ENCODE measurements at places on chromosomes 6 and 20.
A peak's percentile ranks its signal among the peaks of the same experiment; 100 is the strongest.

DNA sequence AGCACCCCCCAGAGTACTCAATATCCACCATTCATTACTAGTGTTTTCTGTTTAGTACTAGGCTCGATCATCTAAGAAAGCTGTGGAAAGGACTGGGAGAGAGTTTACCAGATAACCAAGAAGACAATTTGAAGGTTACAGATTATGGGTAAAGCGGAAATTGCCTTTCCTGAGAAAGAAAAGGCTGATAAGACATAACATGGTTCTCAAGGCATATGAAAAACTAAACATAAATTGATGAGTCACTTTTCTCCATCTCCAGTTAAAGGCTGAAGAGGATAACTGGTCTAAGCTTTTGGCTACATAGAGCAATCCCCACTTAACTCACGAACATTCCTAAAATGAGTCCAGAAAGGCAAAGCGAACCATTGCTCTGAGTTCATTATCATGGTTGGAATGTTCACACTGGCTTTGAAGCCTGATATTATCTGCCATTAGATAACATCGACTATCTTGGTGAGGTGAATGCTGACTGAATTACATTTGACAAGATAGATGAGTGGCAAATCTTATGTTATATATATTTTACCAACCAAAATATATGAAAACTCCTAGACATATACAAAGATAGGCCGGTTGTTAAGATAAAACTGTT is 65.8 kb downstream of the BTBD9 start:
- no peaks in the 10 kb centered on the region for H3K27me3 ChIP-seq
- no peak for DNase-seq

DNA sequence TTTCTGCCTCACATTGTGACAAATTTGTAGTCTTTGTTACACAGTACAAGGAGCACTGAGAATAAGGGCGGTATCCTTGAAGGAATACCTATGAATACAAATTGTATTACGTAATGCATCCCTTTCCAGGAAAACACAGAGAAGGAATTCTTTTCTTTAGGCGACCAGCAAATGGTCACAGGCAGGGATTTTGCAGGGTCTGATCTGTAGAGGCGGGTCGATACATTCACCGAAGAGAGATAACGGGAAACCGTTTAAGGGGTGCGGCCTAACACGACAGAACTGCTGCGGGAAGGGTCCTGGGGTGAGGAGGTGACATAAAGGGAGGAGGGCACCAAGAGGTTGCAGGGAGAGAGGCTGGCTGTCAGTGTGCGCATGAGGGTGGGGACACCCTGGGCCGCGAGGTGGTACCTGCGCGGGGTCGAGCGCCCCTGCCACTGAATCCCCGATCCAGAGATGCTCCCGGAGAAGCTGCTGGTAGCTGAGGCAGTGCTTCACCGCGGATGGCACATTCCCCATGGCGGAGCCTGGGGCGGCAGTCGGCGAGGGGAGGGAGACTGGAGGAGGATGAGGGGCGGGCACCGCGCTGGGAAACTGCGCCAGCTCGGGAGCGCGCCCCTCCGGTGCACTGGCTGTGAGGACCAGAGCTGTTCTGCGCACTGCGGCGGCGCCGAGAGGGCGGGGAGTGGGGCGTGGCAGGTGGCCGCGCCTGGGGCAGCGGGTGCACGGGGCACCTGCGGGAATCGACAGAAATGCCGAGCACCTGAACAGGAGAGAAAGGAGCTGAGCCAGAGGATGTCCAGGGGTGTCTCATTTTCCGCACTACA is at the start of gene HMGCLL1:
Gene HMGCLL1 (minus strand): TSS at position 656 of the 827 bp plus-strand sequence. CDS start 137 bp downstream, at position 519.
- no peak within 1 kb of the TSS for H3K27ac ChIP-seq
- no peak within 1 kb of the TSS for H3K4me3 ChIP-seq
- no peaks in the 10 kb centered on the region for H3K36me3 ChIP-seq
- no peak for DNase-seq
- H3K4me1 ChIP-seq, result no peaks in the 10 kb centered on the region

DNA sequence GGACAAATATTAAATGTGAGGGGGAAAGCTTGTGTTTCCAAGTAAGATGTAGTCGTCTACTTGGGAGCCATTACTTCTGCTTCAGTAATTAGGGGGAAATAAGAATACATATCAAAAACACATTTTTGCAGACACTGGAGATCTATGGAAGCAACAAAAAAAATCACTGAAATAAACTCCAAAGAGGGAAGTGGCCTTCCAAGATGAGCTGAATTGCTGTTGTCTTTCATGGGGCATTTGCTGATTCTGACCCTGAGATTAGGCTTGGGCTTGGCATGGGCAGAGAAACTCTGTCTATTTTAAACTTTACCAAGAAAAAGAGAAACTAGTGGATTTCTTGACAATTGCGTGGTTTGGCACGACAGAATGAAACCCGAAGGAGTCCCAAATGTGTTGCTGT is 120.1 kb downstream of the MAP3K5 start:
- DNase-seq, result no peak
- no peaks in the 10 kb centered on the region for H3K27me3 ChIP-seq
- H3K4me1 ChIP-seq, result no peaks in the 10 kb centered on the region
- H3K4me3 ChIP-seq, result no peak overlapping the region

- no peak overlapping the region for H3K4me3 ChIP-seq
- no peaks in the 10 kb centered on the region for H3K36me3 ChIP-seq
- H3K27me3 ChIP-seq, result no peaks in the 10 kb centered on the region
- no peaks in the 10 kb centered on the region for H3K4me1 ChIP-seq
Measured at GRCh38 chr6:91033964-91034363, 447.1 kb upstream of the MAP3K7 start.

- H3K4me3 ChIP-seq, result peak overlapping the region; percentile 12
- peak; percentile 50 for DNase-seq
- peak overlapping the region; percentile 88 for H3K27ac ChIP-seq
- H3K27me3 ChIP-seq, result no peaks in the 10 kb centered on the region
- H3K4me1 ChIP-seq, result peaks cover 51% of the 10 kb centered on the region
Measured at GRCh38 chr20:32285621-32286371, 8.3 kb downstream of the KIF3B start.

DNA sequence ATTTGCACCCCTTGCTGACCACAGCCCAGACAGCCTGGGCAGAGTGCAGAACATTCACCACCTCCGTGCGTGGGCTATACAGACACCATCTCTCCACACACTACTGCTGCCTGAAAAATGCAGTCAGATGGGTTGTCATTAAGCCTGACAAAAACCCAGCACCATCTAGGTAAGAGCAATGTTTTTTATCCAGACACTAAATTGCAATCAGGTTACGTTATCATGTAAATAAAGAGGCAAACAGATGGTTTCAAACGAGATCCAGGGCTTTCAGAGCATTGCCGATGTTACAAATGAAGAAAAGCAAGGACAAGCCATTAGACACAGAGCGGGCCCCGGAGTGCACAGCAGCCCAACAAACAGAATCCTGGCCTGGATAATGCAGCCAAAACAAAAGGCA is 269.6 kb downstream of the PKHD1 start:
- H3K36me3 ChIP-seq, result no peaks in the 10 kb centered on the region
- no peaks in the 10 kb centered on the region for H3K27me3 ChIP-seq
- H3K27ac ChIP-seq, result no peak overlapping the region
- no peaks in the 10 kb centered on the region for H3K4me1 ChIP-seq
